Dermis microvascular lymphatic vessel endothelial cell (primary cell): ENCODE measurements at places on chromosomes 4 and X.

- DNase-seq = peak; percentile 20
These were observed 27.8 kb downstream of the FRYL start for GRCh38 chr4:48752246-48752645.

DNA sequence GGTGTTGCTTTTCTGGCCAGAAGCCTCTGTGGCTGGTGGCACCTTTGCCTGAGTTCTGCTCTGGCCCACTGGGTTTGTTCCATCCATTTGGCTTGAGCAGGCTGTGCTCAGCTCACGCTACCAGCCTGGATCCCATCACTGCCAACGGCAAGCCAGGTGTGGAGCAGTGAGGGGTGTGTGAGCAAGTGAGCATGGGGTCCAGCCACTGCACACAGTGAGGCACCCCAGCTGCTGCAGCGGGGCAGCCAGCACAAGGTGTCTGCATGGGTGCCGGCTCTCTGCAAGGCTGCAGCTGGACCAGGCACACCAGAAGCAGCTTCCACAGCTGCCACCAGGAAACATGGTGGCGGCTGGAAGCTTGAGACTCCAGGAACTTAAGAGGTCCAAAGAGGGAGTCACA lies 46.8 kb downstream of the ARAP2 start:
- DNase-seq = no peak

- DNase-seq = no peak
These were observed 78.2 kb upstream of the TET2 start for GRCh38 chr4:105068516-105068915.

GRCh38 chr4:1015746-1016145 lies 4.3 kb downstream of the FGFRL1 start:
- no peak for DNase-seq

DNA sequence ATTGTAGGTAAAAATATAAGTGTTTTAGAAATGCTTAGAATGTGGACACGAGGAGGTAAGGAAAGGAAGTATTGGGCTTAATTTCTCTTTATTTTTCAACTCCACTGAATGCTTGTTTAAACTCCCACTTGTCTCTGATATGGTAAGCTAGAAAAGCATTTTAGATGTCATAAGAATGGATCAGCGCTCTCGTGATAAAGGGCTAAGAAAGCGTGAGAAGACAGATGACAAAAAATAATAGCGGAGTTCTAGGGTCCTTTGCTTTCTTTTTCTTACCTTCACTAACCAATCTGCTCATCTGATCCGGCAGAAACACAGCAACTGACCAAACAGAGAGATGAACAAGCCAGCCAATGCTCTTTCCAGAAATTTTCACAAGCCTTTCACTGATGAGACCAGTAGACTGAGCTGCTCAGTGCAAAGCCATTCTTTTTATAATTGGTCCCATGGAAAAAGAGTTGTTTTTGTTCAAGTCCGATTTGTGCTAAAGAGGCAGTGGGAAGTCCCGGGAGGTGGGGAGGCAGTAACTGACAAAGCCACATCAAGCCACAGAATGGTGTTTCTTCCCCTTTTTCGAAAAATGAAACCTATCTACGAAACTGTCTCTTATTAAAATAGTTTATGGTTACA lies at the start of gene TASL:
TASL (minus strand) TSS at position 405 of the 630 bp plus-strand sequence. CDS start 17,411 bp downstream, outside the sequence.
- DNase-seq = no peak

DNA sequence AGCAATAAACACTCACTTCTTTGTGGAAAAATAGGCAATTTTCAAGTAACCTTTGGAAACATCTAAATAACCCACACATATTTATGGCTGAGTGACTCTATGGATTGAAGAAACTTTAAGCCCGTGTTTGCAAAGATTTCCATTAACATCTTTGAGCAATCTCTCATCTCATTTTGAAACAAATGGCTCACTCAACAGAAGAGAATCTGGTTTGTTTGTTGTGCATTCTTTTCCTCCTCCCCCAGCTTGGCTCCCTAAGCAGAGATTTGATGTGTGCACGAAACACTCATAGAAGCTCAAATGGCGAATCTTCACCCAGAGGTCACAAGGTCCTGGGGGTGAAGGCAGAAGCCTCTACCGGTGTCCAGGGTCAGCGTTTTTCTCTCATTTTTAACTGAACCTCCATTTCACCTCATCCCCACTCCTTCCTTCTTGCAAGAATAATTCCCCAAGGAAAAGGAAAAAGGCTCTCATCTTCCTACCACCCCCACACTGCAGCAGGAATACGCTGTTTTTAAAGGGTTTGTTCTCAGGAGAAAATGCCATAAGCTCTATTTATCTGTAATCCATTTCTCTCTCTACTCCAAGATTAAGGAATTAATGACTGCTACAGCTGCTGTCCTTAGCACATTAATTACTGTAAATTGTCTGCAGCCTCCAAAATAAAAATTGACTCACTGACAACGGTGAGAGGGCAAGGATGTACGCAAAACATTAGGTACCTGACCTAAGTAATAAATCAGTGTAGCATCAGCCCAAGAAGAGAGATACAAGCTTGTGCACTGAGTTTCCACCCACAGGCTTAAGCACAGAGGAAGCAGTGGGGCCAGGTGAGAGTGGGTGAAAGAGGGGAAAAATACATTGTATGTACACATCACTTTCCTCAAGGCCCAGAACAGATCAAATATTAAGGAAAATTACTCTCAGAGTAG lies 307.6 kb upstream of the NOCT start:
- DNase-seq = no peak

DNA sequence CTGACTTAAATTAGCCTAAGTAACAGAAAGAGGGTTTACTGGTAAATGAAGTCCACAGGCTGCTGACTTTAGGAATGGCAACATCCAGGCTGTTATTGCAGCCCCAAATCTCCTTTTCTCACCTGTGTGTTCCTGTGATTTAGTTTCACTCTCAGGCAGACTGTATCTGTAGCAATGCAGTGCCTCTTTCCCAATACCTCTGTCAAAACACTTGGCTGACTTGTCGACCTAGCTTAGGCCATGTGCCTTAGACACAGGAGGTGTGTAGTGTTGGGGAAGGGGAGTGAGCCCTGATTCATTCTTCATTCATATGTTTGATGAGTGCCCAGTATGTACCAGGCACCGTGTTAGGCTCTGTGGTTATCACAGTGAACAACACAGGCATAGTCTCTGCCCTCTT lies 46.9 kb downstream of the JADE3 start:
- DNase-seq = no peak

DNA sequence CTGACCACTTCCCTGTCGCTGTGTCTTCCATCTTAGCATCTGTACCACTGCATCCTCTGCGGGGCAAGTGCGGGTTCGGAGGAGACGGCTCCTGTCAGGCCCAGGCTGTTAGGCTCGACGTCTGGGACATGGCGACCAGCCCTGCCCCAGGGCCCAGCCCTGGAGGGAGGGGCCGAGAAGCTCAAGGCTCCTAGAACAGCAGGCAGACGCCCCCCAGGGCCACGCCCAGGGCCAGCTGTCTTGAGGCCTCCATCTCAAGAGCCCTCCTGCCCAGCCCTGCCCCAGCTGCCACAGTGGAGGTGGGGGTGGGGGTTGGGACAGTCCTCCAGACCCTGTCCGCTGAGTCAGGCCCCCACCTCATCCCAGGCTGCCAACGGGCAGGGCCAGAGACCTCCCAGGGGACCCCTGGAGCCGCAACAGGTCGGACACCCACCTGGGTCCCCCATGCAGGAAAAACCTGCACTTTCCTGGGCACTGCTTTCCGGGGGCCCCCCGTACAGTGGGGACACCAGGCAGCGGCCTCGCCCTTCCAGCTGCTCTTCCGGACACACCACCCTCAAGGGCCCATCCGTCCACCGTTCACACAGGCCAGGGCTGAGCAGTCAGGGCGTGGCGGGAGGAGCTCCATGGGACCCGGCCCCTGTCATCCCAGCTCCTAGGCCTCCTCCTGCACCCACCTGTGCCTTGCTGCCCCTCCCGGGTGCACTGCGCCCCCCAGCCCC lies 83.1 kb downstream of the FAM53A start:
- DNase-seq = no peak

DNA sequence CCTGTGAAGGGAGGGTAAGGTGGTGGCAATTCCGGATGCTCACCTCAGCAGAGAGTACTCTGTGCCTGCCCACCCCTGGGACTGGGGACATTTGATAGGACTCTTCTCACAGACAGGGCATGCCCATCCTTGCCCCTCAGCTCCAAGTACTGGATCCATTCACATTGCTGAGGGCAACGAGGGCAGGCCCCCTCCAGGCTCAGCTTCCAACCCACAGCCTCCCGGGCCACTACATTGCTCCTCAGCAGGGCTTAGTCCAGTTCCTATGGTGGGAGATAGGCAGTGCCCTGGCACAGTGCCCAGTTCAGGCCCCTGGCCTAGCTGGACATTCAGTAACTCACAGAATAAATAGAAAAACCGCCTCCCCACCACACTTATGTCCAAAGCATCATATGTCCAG lies 15.1 kb upstream of the VSIG4 start:
- DNase-seq = no peak
